NCI-H524 treated with DMSO at 0.1 percent for 48 hours (cell line): ENCODE measurements at places on chromosomes 5 and 9.

- DNase-seq = no peak
These were observed 600.7 kb upstream of the CDH9 start for GRCh38 chr5:27639005-27639612.

GRCh38 chr5:61603211-61603908, 271.3 kb downstream of the ZSWIM6 start:
- no peak for DNase-seq

GRCh38 chr5:150485693-150486401, 22.1 kb upstream of the NDST1 start:
- no peak for DNase-seq

- no peak for DNase-seq
These were observed 149.5 kb upstream of the PANK3 start for GRCh38 chr5:168728546-168729211.

DNA sequence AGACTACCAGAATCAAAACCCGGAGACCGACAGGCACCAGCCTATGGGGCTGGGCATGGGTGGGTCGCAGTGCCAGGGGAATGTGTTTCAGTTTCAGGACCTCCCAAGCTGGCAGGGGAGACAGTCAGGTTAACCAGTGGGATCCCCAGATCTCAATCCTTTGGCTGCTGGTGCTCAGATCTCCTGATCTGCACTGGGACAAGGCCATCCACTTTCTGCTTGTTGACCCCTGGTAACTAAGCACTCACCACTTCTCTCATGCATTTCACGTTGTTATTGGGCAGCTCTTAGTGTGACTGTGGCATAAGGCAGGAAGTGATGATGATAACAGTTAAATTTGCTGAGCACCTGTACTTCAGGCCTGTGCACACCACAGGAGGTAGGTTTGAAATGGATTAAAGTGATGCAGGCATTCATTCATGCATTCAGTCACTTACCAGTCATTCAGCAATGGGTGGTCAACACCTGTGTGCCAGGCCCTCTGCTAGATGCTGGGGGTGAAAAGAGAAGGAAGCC, 42.1 kb upstream of the STXBP1 start:
- no peak for DNase-seq
